ENCODE measurements at places on chromosomes 3 and 15.

DNA sequence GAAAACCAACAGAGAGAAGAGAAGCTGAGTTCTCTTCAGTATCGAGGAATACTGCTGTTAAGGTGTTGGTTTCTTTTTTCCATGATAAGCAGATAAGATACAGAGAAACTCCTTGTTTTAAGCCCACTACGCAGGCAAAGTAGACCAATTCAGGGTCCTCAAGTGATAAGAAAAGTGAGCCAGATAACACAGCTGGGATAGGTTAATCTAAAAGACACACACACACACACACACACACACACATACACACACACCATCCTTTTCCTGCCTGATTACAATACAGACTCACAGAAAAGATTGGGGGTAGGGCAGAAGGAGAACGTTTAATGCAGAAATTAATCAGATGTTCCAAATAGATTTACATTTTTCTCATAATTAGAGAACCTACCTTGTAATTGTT, 6.5 kb upstream of the PHLDB2 start:
- peak; percentile 54 for DNase-seq

DNA sequence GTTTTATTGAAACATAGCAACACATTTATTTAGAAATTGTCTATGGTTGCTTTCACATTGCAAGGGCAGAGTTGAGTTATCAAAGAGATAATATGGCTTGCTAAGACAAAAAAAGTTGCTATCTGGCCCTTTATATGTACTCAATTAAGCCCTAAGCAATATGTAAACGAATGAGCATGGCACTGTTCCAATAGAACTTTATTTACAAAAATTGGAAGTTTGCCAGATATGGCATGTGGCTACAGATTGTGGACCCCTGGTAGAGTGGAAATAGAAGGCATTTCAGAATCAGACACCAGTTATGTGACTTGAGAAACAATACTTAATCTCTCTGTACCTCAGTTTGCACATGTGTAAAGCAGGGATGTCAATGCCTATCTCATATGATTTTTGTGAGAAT, 515.6 kb upstream of the SGO1 start:
- no peak for DNase-seq

DNA sequence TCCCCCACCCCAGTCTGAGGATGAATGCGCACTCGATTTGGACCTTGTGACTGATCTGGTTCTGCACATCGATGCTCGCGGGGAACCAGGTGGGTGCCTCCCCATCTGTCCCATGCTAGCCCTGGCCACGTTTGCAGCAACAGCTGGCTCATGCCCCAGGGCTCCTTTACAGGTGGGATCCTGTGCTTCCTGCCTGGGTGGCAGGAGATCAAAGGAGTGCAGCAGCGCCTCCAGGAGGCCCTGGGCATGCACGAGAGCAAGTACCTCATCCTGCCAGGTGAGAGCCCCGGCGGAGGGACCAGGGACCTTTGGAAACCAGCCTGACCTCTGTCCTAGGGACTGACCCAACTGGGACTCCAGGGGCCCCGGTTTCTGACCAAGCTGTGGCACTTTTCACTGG, 44.3 kb downstream of the DHX30 start:
- DNase-seq, result no peak

GRCh38 chr3:32901005-32901932, 50.2 kb upstream of the CCR4 start:
- DNase-seq, result no peak

DNA sequence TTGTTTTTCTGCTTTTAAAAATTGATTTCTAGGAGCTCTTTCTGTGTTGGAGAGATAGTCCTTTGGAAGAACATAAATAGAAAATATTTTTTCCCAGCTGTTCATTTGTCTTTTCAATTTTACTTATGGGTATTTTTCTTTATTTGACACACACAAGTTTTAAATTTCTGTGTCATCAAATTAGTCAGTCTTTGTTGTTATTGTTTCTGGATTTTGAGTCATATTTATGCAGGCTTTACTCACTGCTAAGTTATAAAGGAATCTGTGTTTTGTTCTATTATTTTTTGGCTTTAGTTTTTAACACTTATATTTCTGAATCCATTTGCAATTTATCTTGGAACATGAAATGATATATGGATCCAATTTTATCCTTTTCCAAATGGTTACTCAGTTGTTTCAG, 5.9 kb upstream of the GHSR start:
- no peak for DNase-seq

GRCh38 chr3:63563572-63563971, 88.9 kb upstream of the SNTN start:
- DNase-seq, result no peak

GRCh38 chr15:66886241-66886675, 179.1 kb upstream of the SMAD3 start:
- DNase-seq, result no peak

DNA sequence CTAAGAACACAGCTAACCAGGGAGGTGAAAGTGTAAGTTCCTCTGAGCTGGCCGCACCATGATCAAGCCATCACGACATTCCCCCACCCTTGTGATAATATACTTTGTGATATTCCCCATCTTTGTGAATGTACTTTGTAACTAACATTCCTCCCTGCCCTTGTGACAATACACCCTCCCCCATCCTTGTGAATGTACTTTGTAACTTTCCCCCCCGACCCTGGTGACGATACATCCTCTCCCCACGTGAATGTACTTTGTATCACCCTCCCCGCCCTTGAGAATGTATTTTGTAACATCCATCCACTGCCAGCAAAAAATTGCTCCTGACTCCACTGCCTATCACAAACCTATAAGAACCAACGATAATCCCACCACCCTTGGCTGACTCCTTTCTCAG, 20.2 kb upstream of the OR5H6 start:
- no peak for DNase-seq

DNA sequence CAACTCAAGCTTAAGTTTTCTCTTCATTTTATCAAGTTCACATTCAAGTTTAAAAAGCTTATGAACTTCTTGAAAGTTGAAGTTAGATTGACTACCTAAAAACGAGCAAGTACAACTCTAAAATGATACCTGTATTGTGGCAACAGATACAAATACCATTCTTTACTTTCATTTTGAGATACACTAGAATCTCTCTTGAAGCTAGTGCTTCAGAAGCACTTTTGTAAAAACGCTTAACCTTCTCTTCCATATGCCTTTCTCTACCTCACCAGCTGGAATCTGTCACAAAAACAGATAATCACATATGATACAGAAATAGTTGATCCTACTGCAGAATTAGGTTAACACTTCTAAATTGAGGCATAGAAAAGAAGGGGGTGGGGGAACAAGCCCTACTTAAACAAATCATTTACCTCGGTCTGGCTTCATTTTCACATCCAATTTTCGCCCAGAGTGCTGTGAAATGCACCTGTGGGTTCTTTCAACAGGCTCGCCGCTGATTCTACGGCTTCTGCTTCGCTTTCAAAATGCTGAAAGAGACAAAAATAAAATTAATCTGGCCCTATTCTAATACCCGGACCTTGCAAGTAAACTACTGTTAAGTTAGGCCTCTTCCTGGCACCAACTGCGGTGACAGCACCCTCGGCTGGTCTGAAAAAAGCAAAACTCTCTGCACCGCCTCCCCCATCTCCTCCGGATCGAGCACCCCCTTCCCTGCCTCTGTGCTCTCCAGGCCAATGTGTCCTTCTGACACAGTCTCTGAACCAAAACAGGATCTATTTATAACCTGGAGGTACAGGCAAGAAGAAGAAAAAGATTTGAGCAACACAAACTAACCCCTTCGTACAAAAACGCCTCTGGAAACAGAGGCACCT, 1.4 kb downstream of the ATOSA start:
- DNase-seq, result peak; percentile 89

GRCh38 chr3:114383875-114384557, 90.2 kb downstream of the TIGIT start:
- DNase-seq, result peak; percentile 90

GRCh38 chr15:40002295-40002694, 36.7 kb downstream of the SRP14 start:
- DNase-seq, result no peak

GRCh38 chr15:58324533-58324932, 107.3 kb upstream of the LIPC start:
- no peak for DNase-seq

DNA sequence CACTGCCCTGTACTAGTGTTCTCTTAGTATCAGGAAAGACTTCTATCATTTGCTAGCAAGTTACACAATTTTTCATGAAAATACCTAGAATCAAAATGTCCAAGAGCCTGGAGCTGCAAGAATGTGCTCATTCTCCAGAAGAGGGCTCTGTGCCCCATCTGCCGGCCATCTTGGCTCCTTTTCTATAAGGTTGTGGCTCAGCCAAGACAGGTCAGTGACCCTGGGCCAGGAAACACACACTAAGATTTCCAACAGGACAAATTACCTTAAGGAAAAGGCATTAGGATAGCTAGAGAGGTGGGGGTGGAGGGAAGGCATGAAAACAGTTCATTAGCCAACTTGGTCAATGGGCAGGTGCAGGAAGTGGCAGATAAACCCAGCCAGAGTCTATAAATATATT, 20.7 kb downstream of the TIMP4 start:
- peak; percentile 67 for DNase-seq

DNA sequence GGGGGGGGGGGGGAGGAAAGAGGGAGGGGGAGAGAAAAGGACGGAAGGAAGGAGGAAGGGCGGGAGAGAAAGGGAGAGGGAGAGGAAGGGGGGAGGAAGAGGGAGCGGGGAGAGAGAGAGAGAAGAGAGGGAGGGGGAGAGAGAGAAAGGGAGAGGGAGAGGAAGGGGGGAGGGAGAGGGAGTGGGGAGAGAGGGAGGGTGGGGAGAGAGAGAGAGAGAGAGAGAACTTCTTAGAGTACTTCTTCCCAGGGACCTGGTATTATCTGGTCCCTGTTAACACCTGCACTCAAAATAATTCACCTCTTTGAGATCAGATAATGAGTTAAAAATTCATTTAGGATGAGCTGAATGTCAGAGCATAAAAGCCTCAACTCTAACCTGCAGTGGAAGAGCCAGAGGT, 1.1 kb downstream of the SEC13 start:
- no peak for DNase-seq

DNA sequence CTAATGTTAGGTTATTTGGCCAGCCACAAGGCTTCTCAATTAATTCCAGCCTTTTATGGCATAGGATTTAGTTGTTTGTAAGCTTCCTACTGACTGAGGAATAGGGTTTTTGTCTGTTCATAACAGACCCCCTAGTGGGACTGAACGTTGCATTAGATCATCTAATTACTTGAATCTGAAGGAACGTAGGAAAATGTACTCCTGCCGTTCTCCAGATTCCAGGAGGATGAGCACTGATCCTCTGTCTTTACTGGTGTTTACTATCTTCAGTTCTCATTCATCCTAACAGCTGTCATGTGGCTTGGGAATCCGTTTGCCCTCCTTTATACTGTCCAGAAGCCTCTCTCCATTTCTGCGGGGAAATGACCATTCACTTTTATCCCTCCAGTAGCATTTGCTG, 52.7 kb downstream of the RAD54L2 start:
- DNase-seq, result no peak

GRCh38 chr15:98599909-98600691, 48.2 kb upstream of the IGF1R start:
- DNase-seq, result no peak

DNA sequence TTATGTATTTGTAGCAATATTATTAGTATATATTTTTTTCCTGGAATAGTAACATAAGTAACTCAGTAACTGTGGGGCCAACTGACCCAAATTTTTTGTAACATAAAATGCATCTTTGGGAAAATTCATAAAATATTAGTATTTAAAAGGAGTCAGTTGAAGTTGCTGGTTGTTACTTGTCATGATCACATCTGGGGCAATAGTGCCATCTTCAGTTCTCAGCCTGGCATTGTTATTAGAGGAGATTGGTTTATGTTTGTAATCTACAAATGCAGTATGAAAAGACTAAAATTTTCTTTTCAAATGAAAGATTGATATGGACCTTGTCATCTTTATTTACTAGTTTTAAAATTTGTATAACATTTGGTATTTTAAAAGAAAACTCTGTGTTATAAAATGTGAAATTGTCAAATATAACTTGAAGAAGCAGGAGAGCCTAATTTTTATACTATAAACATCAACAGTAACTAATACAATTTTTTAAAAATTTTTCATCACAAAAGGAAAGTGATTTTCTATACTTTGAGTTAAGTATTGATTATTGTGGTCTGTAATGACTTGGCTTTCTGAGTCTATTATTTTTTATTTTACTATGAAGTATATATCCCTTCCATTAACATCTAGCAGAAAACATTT, 38.8 kb upstream of the MLF1 start:
- DNase-seq, result peak; percentile 81
